AG09309 (cell line): ENCODE measurements at places on chromosomes 6 and 20.

DNA sequence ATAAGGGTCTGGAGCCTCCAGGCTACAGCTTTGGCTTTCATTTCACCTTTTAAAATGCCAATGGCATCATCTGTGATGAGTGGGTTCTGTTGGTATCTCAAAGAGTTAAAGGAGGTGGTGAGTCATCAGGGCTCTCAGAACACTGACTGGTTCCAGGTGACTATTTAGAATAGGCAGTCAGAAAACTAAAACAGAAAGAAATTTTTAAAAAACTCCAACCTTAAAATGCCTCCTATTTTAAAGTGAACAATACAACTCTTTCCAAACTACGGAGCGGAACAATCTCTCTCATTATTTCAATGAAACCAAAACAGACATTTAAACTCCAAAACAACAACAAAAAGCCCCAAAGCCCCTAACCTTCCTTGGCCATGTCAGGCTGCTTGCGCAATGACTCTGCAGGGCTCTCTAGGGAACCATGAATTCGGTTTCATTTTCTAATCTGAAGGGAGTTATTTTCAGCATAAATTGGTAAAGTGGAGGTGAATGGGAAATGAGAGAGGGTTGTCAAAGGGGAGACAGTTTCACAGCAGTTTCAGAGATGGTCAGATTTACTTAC is 194.9 kb downstream of the KIF6 start:
- DNase-seq, result peak; percentile 10

DNA sequence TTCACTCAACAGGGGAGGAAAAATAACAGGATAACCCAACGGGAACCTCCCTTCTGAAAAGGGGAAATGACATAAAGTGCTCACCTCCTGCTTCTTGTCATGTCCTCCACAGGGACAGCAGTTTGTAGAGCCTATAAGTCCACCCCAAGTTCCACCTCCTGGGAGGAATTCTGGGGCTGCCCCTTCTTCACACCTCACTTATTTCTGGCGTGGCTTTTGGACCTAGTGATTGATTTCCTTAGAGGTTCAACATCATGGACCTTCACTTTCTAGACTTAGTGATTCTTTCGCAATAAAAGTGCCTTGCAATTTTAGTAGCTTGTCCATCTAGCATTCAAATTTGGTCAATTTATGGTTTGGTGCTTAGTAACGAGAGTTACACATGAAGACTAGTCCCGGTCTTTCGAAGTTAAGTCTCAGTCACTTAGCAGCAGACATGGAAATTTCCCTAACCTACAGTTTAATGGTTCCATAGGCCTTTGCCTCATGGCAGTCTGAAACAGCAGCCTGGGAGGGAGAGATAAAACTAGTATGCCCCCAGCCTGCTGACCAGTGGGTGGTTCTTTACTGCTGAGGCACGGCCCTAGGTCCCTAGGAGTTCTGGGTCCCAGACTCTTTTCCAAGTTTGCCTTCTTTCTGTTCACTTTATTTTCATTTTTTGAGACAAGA is 59.2 kb upstream of the CDKAL1 start:
- DNase-seq, result no peak

GRCh38 chr6:7730001-7730783 is 4.3 kb downstream of the BMP6 start:
- DNase-seq, result no peak

- DNase-seq, result no peak
Measured at GRCh38 chr6:10413262-10413849, 1.5 kb downstream of the TFAP2A start.

- DNase-seq, result no peak
Measured at GRCh38 chr6:33431880-33432541, 12.1 kb downstream of the SYNGAP1 start.

DNA sequence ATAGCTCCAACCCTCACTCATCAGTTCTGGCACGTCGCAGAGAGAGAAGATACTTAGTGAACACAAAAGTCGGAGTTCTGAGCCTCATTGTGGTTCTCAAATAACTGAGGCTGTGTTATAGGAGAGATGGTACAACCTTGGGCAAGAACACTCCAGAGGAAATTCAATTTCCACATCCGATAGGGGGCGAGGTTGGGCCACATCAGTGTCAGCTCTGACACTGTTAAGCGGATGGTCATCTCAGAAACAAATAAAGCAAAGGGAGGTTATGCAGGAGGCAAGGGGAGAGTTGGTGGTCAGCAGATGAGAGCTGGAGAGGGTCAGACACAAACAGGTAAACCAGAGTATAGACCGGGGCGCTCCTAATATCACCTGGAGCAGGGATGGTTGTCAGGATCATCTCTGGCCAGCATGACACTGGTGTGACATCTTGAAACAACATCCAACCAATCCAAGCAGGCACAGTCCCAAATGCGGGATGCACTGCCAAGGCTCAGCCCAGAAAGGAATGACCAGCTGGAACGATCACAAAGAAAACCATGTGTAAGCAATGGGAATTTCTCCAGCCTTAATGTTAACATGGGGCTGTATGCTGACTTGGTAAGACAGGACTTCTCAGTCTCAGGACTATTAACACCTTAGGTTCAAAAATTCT is 331.8 kb downstream of the HACE1 start:
- DNase-seq, result no peak

GRCh38 chr6:146028252-146028795 is 538 bp upstream of the GRM1 start:
- DNase-seq, result no peak

GRCh38 chr6:162960679-162961457 is 233.1 kb downstream of the PACRG start:
- DNase-seq, result no peak

- no peak for DNase-seq
Measured at GRCh38 chr6:144647971-144648651, 363.0 kb downstream of the UTRN start.

DNA sequence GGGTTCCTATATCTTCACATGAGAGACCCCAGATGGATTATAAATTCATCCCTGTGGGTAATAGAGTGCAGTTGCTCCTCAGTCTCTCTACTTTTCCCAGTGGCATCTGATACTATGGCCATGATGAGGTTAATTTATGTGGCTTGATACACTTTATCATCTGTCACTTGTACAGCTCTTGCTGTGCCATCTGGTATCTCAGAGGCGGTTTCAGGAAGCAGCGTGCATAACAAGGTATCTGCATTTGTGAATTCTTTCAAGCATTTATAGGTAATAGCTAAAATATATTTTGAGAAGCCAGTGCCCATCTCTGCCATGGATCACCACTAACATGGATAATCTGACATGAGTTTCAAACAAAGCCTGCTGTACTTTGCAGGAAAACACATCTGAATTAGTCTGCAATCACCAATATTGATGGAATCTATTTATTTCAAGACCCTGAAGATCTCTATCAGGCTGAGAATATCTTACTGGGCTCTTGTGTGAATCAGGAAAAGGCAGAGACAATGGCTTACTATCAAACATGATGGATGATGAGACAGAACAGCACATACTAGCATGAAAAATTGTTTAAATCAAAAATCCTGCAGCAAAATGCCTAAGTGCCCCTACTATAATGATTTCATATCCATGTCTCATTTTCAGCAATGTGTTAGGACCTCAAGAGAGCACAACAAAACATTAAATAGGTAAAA is 548.7 kb upstream of the MAP3K7 start:
- DNase-seq, result no peak

DNA sequence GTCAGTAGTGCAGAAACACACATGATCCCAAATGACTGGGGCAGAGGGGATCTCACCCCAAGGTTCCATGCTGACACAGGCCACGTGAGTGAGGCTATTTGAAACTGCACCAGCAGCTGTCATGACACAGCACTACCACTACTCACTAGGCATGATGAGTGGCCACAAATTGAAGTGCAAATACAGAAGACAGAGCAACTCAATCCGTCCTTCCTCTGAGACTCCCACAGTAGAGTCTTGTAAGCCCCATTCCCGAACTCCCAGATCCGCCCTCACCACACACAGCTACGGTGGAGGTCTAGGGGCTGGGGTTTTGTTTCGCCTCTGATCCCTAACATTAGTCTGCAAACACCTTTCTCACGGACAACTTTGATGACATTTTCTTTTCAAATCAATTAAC is 113.3 kb upstream of the NUP153 start:
- no peak for DNase-seq

DNA sequence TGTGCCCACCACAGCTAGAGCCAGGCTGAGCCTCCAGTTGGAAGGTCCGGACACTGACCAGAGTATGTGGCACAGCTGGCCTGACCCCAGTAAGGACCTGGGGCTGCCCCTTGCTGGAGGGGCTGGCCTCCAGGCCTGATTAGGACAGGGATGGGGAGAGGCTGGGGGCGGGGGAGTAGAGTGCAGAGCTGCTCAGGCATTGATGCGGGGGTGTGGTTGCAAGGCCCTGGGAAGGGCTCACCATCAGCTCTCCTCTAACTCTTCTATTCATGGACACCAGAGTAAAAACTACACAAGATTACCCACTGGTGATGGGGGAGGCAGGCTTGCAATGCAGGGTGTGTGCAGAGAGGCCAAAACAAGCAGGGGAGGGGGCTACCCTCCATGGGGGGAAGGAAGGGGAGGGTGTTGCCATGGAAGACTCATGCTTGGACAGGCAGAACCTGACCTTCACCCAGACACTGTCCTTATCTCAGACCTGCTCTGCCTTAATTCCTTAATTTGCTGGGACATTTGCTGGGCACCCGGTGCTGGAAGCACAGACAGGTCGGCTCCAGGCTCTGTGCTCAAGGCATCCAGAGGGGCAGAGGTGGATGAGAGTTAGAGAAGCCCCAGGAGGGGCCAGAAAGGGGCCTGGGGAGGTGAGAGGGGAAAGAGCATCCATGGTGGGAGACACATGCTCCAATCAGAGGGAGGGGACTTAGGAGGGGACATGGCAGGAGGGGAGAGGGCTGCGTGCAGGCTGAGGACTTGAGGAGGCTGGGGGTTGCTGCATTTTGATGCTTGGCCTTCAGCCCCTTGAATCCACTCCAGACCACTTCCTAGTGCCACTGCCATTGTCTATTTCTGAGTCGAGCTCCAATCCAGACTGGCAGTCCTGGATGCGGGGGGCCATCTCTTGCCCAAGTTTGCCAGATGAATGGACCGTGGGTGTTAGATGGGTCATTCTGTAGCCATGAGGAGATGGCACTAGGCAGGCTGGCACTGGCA is 7.6 kb upstream of the EMILIN3 start:
- DNase-seq, result no peak

- DNase-seq, result no peak
Measured at GRCh38 chr20:33560026-33560425, 70.1 kb downstream of the CBFA2T2 start.

- no peak for DNase-seq
Measured at GRCh38 chr20:47993035-47993755, 207.9 kb upstream of the SULF2 start.

- no peak for DNase-seq
Measured at GRCh38 chr6:138103871-138104270, 3.3 kb downstream of the PERP start.

GRCh38 chr20:37345339-37346235 is at the start of gene SRC:
Gene SRC (plus strand): TSS chr20:37346140. CDS start chr20:37384154, 38,014 bp downstream.
- DNase-seq, result no peak

GRCh38 chr6:119241111-119241465 is 108.5 kb downstream of the MAN1A1 start:
- peak; percentile 2 for DNase-seq

- no peak for DNase-seq
Measured at GRCh38 chr6:69819138-69819537, 22.3 kb upstream of the LMBRD1 start.
